ENCODE measurements at places on chromosomes 1 and 21.
A peak's percentile ranks its signal among the peaks of the same experiment; 100 is the strongest.

DNA sequence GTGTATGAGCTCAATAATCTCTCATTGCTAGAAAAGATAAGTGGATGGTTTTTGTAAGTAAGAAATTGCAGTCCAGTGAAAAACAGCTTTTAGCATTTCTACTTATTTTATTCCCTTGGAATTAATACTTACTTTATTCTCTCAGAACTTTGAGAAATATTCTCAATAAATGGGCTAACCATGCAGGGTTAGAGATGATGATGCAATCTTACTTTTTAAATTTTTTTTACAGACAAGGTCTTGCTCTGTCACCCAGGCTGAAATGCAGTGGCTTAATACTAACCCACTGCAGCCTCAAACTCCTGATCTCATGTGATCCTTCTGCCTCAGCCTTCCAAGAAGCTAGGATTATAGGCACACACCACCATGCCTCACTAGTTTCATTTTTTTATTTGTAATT, 440.8 kb upstream of the ZP4 start:
- DNase-seq: no peak

DNA sequence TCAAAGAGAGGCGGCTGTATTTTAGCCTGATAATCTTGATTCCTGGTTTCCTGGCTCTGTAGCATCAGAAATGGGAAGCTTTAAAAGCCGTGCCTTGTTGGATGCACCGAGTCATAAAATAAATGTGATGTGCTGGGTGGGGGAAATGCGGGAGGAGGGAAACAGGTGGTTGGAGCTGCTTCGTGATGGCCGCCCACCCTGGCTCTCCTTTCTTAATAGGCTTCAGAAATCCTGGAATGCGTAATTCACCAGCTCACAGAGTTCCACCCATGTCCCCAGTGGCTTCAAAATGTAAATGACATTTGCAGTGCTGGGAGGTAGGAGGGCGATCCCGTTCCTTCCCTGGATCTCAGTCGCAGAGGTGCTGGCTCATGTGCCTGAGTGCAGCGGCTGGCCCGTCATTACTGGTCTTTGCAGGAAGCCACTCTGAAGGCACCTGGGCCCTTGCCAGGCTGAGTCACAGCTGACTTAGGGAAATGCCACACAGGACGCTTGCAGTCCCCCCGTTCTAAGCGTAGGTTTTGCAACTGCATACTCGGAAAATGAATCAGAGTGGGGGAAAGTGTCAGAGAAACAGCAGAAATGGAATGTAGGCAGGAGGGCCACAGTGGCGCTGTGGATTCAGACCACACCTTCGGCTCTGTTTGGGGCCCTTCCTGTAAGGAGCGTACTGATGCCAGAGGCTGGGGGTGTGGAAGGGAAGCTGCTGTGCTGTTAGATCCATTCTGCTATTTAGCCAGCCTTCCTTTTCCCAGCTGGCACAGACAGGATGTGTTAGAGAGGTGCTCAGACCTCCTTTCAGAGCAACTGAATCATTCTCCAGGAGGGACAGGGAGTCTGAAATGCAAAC, 37.6 kb downstream of the GALNT2 start:
- peak; percentile 100 for DNase-seq

DNA sequence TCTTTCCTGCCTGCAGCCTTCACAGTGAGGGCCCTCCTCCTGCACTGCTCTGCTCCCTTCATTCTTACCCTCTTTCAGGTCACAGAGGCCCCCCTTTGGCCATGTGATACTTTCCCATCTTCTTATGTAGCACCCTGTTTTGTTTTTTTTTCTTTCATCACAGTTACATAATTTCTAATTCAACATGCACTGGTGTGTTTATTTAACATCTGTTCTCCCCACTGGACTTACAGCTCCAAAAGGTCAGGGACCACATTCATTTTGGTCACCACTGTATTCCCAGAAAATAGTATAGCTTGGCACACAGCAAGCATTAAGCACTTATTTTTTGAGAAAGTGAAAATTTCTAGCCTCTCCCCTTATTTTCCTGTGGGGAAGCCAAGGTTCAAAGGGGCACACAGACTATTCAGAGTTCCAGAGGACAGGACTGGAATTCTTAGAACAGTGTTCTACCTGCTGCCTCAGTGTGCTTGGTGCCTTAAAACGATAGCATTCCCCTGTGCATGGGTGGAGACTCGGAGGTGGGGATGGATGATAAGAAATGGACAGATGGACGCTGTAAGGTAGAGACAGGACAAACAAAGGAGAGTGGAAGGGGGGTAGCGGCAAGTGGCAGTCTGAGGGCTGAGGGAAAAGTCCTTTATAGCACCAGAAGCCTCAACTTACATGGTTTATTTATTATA, 5.3 kb downstream of the DENND2D start:
- DNase-seq: no peak

GRCh38 chr21:45372732-45373355, 32.1 kb upstream of the COL18A1 start:
- no peak for DNase-seq

DNA sequence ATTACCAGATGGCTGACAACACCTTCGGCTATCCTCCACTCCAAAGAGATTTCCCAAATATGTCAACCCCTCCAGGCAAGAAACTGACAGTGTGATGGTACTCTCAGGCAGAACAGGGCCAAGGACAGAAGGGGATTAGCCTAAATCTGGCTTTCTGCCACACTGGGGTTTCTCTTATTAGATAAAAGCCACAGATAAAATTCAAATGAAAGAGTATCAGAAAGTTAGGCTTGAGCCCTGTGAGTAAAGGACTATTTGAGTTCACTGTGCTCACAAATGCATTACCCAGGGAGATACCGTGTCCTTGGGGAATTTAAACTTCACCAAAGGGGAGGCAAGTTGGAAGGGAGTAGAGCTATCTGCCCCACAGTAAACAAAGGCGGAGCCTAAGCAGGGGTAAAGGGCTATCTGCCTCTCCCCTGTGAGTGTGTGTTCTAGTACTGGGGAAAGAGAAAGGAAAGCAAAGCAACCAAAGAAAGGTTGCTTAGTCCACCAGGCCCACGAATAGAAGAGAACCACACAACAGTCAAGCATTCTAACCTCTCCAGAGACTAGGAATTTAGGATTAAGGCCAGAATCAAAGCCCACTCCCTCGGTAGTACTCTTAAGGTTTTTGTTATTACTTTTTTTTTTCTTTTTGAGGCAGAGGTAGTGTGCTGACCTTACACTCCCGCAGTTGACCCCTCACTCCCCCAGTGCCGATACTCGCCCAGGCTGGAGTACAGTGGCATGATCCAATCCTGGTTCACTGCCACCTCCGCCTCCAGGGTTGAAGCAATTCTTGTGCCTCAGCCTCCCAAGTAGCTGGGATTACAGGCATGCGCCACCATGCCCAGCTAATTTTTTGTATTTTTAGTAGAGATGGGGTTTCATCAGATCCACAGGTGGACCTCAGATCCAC, 12.7 kb downstream of the TPM3 start:
- no peak for DNase-seq

- peak; percentile 75 for DNase-seq
Measured at GRCh38 chr1:113871597-113872113, at the start of gene PTPN22. Gene PTPN22, minus strand, starts transcription at chr1:113871712.

DNA sequence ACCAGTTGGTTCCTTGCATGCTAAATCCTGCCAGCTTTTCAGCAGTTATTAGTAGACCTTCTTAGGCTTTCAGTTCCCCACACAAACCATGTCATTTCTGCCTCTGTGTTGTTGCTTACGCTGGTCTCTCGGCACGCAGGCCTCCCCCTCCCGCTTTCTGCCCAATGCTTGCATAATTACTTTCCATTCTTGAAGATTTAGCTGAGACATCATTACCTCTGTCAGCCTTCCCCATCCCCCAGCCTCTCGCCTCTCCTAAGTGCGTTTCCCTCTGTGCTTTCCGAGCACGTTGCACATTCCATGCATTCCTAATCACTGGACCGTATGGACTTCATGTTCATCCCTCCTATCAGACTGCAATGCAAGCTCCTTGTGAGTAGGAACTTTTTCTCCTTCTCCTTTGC, 26.8 kb downstream of the TSHB start:
- DNase-seq: peak; percentile 73

GRCh38 chr1:53341521-53341895, 13.6 kb upstream of the LRP8 start:
- no peak for DNase-seq

- DNase-seq: no peak
Measured at GRCh38 chr1:248015803-248016202, 2.3 kb downstream of the OR2L5 start.

DNA sequence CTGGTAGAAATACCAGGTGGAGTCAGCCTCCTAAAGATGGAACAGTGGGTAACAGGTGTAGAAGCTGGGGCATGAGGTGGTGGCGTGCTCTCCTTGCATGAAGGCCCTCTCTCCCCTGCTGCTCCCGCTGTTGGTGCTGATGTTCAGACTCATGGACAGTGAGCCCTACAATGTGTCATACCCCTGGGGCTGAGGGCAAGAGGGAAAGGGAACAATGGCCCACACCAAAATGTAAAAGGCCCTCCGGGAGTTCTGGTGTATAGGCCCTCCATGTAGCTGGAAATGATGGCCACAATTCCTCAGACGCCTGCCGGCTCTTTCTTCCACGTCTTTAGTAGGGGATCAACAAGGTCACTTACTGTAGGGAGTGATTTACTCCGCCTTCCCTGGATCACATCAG, 194.9 kb downstream of the DYRK1A start:
- no peak for DNase-seq

DNA sequence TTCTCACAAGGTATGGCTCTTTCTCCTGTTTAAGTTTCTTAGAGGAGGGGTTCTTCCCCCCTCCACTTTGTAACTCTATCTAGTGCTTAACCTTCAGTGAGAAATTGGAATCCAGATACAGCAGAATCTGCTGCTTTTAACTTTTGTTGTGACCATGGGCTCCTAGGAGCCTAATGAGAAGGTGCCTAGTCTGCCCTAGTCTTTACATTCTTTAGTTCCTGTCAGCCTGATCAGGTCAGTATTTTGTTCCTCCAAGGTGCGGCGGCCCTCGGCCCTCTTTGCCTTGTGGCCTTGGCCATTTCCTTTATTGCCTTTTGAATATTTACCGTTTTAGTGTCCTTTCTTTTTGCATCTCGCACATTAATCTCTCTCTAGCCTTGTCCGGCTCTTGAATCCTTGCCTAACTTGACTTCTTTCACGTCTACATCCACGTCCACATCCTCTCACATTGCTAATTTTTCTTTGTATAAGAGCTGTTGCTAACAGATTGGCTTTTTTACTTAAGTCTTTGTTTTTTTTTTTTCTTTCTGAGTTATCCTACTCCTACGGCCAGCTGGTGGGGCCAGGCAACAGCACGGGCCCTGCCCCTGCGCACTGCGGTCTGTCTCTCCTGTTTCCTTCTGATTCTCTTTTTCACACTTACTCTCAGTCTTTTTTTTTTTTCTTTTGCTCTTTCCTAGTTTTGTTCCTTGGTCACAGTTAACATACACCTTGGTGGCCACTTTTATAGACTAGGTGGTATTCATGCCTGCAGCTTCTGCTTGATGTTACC, 49.0 kb downstream of the SFPQ start:
- no peak for DNase-seq

GRCh38 chr1:46219551-46220520, 16.7 kb downstream of the LURAP1 start:
- DNase-seq: peak; percentile 7

DNA sequence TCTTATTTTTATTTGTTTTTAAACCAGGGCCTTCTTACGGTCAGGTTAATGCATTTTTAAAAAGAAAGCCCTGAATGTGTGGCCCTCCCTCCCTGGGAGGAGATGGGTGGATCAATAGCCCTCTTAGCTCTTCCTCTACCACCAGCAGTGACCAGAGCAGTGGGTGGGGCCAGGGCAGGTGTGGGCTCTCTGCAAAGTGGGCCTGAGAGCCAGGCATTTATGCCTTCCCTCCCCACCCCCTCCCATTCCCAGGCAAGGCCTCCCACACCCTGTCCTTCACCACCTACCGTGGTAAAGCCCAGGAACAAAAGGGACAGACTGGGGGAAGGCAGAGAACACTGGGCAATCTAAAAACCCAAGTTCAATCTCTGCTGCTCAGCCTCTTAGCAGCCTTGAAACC, 63.9 kb downstream of the SSBP3 start:
- DNase-seq: no peak

DNA sequence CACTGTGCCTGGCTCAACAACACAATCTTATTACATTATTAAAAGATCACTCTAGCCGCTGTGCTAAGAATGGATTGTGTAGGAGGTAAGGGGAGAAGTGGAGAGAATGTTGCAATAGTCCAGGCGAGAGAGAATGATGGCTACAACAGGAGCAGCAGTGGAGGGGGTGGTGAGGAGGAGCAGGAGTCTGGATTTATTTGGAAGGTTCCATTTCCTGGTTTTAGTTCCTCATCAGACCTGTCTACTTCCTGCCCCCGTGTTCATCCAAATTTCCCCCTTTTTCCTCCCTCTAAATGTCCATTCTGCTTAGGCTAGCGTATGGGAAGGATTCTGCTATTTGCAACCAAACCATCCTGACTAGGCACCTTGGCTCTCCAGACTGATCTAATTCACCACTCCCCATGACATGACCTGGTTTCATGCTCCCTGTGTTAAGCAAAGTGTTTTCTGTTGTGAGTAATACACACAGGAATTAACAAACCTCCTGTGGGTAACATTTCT, 35.1 kb upstream of the EYA3 start:
- DNase-seq: peak; percentile 63
